ENCODE measurements at places on chromosomes 6 and 20. TPM values are rescaled to one million over a fixed set of nuclear protein-coding genes. Genes with fewer than 3 reads are reported as not detected.
A peak's percentile ranks its signal among the peaks of the same experiment; 100 is the strongest.

- no peak for DNase-seq
Measured at GRCh38 chr6:169839029-169839481, 87.6 kb downstream of the ERMARD start.

DNA sequence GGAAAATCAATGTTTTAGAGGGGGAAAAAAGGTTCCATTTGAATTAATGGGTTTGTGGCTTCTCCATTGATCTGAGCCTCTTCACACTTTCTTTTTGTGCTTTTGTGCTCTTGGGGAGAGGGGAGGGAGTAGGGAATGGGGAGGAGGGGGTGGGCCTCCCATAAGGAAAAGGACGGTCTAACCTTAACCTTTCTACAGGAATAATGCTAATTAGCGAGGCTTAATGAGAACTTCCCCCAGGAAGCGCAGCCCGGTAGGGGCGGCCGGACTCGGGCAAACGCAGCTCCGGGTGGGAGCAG, 103.0 kb downstream of the NOL4L start:
- no peak for DNase-seq

DNA sequence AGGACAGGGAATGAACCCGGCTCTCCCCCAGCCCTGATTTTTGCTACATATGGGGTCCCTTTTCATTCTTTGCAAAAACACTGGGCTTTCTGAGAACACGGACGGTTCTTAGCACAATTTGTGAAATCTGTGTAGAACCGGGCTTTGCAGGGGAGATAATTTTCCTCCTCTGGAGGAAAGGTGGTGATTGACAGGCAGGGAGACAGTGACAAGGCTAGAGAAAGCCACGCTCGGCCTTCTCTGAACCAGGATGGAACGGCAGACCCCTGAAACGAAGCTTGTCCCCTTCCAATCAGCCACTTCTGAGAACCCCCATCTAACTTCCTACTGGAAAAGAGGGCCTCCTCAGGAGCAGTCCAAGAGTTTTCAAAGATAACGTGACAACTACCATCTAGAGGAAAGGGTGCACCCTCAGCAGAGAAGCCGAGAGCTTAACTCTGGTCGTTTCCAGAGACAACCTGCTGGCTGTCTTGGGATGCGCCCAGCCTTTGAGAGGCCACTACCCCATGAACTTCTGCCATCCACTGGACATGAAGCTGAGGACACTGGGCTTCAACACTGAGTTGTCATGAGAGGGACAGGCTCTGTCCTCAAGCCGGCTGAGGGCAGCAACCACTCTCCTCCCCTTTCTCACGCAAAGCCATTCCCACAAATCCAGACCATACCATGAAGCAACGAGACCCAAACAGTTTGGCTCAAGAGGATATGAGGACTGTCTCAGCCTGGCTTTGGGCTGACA, 28.8 kb upstream of the ZBP1 start:
- no peak for DNase-seq

- DNase-seq: peak; percentile 5
Measured at GRCh38 chr20:17895641-17896171, 72.9 kb downstream of the SNX5 start.

DNA sequence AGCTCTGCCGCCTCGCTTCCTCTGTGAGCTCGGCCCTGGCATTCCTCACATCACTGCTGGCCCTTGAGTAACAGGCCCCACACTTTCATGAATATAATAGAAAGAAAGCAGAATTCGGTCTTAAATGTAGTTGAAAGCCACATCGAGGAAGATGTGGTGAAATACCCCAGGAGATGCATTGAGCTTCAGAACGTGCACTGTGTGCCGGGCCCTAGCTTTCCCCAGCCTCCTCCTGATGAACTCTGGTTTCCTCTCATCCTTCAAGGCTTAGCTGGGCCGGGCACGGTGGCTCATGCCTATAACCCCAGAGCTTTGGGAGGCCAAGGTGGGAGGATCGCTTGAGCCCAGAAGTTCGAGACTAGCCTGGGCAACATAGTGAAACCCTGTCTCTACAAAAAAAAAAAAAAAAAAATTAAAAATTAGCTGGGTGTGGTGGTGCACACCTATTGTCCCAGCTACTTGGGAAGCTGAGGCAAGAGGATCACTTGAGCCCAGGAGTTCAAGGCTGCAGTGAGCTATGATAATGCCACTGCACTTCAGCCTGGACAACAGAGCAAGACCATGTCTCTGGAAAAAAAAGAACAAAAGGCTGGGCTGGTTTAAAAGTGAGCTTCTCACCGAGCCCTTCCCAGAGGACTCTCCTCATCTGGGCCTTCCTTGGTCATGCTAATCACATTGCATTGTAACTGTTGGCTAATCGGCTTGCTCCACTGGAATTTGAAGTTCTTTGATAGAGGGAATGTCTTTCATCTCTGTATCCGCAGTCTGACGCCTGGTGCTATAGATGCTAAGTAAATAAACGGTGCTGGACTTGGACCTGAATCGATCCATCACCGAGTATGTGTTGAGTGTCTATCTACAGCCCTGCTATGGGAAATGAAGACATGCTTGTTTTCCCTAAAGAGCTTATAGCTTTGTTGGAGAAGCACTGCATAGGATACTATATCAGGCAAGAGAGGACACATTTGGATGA, 43.8 kb upstream of the FOXQ1 start:
- DNase-seq: no peak

- DNase-seq: no peak
Measured at GRCh38 chr20:37375227-37375626, 29.3 kb downstream of the SRC start.

The LMBRD1 gene
- 19.5 TPM for total RNA-seq

The OR2H2 gene
- not detected for total RNA-seq

Measured in G401 (cell line).